ENCODE measurements at places on chromosomes 3 and 15.

GRCh38 chr15:67508407-67508806, 12.5 kb upstream of the C15orf61 start:
- no peak for DNase-seq

- no peak for DNase-seq
Observed at GRCh38 chr15:53588773-53589172, 170.7 kb downstream of the WDR72 start.

DNA sequence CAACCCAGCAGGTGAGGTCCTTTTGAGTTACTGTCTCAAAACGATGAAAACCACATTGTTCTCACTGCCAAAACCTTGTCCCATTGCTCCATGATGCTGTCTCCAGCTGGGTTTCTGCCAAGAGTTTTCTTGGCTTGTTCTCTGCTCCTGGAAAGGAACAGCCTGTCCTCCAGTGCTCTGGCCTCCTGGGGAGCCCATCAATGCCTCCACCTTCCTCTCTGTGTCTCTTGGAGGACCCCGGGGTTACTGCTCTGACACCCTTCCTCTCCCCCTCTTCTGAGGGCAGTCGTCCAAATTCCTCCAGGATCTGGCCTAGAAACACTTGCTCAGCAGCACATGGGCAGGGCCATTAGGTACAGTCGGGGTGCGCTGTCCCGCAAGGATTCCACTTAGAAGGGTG, 63.9 kb upstream of the RGMA start:
- DNase-seq, result no peak

DNA sequence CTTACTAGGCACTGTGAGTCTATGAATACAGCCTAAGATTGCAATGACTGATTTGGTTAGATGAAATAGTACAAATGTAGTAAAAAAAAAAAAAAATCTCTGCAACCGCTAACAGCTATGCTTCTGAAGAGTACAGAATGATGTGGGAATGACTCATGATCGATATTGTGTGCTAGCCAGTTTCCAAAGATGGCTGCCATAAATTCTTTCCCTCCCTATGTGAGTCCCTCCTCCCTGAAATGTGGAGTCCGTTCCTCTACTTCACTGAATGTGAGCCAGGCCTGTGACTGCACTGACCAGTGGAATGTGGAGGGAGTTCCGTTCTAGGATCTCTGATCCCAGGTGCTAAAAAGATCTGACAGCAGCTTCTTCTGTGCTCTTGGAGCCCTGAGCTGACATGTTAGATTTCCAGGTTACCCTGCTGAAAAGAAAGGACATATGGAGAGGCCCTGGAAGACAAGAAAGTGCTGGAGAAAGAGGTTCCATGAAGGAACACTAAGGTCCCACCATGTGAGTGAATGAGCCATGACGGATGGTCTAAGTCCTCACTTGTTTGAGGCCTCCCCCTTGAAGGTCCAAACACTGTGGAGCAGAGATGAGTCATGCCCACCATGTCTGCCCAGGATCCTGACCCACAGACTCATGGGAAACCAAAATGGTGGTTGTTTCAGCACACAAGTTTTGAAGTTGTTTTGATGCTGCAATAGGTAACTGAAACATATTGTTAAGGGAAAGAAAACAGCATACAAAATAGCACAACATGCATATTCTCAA, 46.3 kb downstream of the DGKG start:
- no peak for DNase-seq

DNA sequence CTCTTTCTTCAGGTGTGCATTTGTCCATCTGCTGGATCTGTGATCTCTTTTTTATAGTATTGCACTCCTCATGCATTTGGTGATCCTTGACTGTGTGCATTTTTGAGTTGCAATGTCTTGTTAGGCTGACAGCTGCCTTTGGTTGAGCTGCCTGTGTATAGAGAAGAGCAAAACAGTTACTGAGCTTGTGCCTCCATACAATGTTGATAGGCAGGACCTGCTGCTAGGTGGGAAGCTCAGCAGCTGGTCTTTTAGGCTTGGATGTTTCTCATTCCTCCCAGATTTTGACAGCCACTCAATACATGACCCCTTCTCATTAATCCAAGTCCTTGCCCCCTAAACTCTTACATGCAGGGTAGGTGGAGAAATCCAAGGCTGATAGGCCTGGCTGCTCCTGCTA, 74.8 kb upstream of the PIAS1 start:
- no peak for DNase-seq

DNA sequence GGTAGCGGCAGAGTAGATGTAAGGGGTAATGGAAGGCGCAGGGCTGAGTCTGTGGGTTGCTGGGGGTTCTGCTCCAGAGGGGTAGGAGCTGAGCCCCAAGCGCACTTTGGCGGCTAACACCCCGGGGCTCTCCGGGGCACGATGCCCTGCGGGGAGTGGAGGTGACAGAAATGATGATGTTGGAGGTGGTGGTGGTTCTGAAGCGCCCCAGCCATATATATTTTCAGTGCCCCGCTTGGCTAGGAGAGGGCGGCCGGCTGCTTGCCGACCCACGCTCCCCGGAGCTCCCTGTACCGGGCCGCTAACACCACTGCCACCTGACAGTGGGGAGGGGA, 9.7 kb downstream of the ZIC4 start:
- DNase-seq, result no peak

- DNase-seq, result no peak
Observed at GRCh38 chr15:63492541-63493077, 11.8 kb upstream of the USP3 start.

DNA sequence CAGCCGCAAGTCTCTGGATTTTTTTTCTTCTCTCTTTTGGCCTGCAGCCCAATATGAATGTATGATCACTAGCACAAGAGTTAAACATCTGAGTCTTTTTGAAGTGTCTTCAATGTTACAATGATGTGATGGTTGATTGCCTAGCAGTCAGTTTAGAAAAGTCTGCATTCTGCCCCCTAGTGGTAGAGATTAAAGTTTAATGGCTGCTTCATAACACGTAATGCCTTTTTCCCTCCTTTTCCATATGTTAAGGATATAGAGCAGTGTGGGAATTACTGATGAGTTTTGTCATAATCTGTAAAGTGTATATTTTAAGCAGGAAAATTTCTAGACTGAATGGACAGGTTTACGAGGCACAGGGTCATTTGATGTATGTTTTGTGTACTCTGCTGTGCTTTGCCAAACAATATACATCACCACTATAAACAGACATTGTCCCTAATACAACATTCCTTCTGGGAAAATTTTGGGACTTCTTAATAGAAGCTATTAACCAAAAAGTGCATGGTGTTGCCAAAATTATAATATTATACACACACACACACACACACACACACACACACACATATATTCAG, 1038.5 kb upstream of the NR2F2 start:
- DNase-seq, result no peak

DNA sequence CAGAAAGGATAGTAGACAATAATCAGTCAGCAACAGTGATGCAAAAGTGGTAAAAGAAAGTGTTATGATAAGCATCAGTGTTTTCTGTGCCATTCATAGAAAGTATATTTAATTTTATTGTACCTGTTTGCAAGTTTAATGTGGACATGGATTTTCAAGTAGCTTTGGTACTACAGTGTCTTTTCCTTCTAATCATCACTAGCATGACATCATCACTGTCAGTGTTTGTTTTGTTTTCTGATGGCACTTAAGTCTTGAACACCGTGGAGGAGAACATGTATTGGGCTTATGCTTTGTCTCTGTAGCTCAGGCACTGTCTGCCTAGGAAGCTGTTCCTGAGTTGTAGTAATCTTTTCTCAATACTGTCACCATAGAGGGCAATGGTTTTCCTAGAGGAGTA, 41.9 kb downstream of the SETD5 start:
- DNase-seq, result no peak

GRCh38 chr3:147613725-147614124, 204.6 kb downstream of the ZIC1 start:
- DNase-seq, result no peak

DNA sequence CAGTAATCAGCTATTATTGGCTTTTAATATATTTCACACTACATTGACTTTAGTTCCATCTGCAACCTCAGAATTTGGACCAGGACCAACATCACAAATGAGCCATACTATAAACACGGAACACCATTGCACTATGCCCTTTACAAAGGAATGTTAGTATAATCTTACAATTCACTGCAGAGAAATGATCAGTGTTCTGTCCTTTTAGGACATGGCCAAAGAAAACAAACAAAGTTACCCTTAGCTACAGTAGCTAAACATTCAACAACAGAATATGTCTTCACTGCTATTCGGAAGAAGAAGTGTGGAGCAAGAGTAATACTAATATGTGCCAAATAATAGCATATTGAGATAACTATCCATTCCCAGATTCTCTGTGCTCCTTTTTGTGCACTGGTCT, 90.4 kb downstream of the NAALADL2 start:
- DNase-seq, result no peak

- no peak for DNase-seq
Observed at GRCh38 chr3:50651920-50652529, 22.7 kb upstream of the DOCK3 start.

- DNase-seq, result no peak
Observed at GRCh38 chr3:119187266-119187665, 13.9 kb downstream of the UPK1B start.

- DNase-seq, result no peak
Observed at GRCh38 chr3:72343078-72343477, 505.2 kb downstream of the SHQ1 start.

GRCh38 chr3:122533931-122534334, 19.2 kb upstream of the KPNA1 start:
- DNase-seq, result no peak

- DNase-seq, result no peak
Observed at GRCh38 chr15:93505506-93505905, 416.5 kb upstream of the RGMA start.

- DNase-seq, result no peak
Observed at GRCh38 chr15:83066034-83066733, 868 bp downstream of the BTBD1 start.

- DNase-seq, result no peak
Observed at GRCh38 chr15:91624353-91624968, 229.0 kb upstream of the SLCO3A1 start.

DNA sequence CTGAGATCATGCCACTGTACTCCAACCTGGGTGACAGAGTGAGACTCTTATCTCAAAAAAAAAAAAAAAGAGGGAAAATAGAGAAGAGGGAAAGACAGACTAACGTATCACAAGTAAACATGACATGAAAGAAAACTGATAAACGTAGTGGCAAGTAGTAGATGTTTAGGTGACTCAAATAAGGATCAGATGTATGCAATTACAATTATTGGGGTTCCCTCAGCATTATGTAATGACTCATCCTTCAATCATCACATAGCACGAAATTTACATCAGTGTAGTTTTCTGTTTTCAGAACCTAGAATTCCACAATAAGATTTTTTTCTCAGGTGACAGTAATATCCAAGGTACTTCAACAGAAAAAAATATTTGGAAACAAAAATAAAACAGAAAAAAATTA, 46.6 kb downstream of the DPP8 start:
- DNase-seq, result no peak

- no peak for DNase-seq
Observed at GRCh38 chr3:114829783-114830182, 317.3 kb downstream of the ZBTB20 start.

- DNase-seq, result no peak
Observed at GRCh38 chr15:64132217-64132616, 19.3 kb upstream of the SNX22 start.

- DNase-seq, result no peak
Observed at GRCh38 chr3:109278141-109278540, 38.2 kb downstream of the DPPA2 start.

GRCh38 chr3:55330355-55330754, 156.8 kb downstream of the WNT5A start:
- no peak for DNase-seq

- DNase-seq, result no peak
Observed at GRCh38 chr3:172625404-172625803, 85.5 kb downstream of the NCEH1 start.

DNA sequence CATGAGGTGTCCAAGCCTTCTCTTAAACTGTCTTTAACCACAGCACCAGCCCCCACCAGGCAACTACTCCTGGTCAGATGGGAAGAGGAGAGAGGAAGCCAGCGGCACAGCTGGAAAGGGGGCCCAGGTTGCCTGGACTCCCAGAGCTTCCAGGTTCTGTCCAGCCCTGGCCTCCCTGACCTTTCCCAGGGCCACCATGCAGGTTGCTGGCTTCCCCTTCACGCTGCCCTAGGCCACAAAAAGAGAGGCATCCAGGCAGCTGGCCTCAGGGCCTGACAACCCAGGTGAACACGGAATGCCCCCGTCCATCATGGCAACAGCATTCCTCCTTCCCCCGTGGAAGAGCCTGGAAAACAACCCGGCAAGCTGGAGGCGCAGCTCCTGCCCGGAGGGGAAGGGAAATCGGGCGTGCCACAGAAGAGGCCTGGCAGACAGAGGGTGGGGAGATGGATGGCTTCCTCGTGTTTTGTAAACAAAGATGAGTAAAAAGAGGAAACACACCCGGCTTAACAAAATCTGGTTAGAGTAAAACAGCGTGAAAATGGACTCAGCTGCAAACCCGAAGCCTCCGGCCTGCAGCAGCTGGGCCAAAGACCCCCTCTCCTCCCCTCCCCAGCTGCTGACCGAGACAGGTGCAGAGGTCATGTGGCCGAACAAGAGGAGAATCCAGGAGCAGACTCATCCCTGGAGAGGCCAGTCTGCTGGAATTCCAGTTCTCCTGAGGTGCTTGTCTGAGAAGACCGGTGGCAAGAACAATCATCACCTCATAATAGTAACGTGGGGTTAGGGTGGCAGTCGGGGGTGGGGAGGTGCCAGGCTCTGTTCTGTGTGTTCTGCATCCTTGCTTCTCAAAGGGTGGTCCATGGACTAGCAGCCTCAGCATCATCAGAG, 15.5 kb downstream of the BMF start:
- no peak for DNase-seq

DNA sequence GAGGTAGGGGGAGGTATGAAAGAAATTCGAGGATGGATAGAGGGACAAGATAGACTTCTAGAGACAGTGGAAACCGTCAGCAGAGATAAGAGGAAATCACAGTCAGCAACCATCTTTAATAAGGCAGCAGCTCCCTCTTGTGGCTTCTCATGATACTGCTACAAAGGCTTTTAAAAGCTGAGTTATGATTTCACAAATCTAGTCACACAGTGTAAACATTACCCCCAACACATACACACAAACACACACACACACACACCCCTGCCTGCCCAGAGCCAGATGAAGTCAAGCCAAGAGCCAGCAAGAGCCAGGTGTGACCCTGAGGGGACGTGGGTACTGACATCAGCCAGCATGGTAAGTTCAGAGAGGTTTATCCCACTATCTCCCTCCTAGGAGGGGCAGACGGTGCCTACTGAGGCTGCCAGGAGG, 18.9 kb upstream of the TGM5 start:
- DNase-seq, result no peak

GRCh38 chr15:64894395-64895056, 17.2 kb upstream of the ANKDD1A start:
- DNase-seq, result peak; percentile 3
